Activated naive CD4-positive, alpha-beta T cell (primary cell): ENCODE measurements at places on chromosomes 11 and 22.

- DNase-seq = no peak
Observed at GRCh38 chr22:20211997-20212753, 55.9 kb downstream of the RTN4R start.

- no peak for DNase-seq
Observed at GRCh38 chr11:81444297-81444696, 1289.4 kb downstream of the FAM181B start.

DNA sequence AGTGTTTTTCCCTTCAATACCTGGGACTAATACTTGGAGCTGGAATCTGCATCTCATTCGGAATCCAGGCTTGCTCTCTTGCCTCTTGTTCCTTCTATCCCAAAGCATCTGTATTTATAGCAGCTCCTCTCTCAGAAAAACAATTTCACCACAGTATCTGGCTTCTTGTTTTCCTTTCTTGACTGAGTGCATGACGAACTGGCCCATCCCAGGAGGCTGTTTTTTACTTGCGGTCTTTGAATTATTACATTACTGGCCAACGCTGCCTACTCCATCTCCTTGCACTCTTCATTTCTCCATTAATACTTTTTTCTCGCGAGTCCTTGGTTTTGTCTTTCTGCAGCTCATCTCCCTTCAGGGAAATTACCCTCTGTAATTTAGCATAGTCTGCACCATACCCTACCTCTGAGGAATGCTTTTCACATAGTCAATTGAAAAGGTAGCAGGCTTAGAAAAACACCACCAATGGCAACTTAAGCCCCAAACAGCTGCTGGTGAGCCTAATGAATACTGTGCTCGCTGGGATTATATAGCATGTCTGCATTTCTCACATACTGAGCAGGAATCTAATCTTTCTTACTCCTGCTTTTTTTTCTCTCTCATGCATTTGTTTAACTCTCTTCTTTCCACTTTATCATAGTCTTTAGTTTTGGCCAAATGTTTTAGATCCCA, 277.4 kb upstream of the SESN3 start:
- no peak for DNase-seq

DNA sequence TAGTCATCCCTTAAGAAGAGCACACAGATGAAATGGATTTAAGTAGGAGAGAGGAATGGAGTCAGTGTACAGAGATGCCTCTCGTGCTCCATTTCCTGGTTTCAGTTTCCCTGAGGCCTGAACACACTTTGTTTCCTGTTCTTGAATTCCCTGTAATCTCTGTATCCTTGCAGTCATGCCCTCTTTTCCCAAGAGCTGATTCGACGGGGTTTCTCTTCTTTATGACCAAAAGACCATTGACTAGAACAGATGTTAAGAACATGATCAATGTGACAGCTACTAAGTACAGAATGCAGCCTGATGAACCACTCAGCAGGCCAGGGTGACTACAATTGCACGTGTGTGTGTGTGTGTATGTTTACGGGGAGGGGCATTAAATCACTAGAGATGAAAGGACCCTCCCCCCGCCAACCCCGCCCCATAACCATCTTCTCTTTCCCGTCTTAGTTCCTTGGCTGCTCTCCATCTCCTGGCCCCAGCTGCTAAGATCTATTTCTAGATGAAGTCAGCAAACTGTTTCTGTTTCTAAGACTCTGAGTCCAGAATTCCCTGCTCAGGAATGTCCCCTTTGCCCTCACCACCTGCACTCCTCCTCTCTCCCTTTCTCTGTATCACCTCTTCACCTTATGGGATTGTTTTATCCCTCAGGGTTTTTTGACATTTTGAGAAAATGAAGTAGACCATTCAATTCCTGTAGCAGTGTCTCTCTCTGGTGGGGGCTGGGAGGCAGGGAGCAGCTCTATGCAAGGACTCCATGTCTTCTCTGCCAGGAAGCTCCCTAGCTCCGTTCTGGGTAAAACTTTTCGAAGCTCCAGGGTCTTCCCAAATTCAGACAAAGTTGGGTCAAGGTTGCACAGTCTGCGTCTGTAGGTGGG, 26.0 kb downstream of the SLC22A6 start:
- no peak for DNase-seq

DNA sequence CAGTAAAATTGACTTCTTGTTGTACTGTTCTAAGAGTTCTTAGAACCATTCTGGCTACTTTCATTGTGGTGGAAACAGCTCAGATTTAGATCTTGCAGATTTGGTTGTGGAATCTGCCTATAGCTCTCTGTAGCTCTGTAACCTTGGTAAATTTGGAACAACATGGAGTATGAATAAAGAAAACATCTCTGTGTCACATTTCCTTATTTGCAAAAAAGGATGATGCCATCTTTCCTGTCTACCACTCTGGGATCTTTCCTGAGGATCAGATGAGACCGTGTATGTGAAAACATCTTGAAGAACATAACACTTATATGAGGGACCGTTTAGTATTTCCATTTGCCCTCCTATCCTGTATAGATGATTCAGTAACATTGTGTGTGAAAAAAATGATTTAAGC, 9.1 kb downstream of the ACRV1 start:
- DNase-seq = no peak

DNA sequence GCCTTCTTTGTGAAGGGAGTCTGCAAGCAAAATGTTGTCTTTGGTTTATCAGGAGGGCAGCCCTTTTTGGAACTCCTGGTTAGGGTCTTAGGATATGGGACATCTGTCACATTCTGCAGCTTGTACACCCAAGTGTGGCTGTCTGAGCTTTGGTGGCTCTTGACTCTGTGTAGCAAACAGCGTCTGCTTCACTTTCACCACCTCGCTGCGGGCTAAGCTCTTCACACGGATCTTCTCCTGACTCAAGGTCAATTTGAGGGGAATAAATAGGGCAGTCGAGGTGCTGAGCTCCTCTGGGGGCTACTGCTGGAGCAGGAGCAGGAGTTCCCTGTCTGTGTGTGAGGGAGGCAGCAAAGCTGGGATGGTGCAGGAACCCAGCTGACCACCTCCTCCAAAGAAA, 10.6 kb downstream of the MICAL2 start:
- no peak for DNase-seq

- DNase-seq = no peak
Observed at GRCh38 chr22:23075525-23076216, 5.4 kb downstream of the GNAZ start.

DNA sequence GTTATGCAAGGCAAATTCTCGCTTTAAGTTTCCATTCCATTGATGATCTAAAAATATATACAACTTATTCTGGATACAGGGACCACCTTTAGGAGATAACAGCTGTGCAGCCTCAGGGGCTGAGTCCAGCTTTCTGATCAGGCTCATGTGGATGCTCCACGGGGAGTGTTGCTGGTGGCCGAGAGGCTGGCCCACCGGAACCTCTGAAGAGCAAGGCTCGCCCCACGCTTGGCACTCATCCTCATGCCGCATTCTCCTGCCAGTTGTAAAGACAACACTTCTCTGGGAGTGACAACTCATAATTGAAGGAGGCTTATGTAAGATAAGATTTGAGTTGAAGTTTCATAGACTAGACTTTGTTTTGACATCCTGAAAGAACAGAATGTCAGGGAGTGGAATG, 123.5 kb downstream of the MPPED1 start:
- DNase-seq = no peak

GRCh38 chr11:117815262-117815803, 9.2 kb downstream of the FXYD2 start:
- DNase-seq = peak; percentile 37

GRCh38 chr11:64764040-64764611, 4.4 kb upstream of the PYGM start:
- DNase-seq = peak; percentile 47

DNA sequence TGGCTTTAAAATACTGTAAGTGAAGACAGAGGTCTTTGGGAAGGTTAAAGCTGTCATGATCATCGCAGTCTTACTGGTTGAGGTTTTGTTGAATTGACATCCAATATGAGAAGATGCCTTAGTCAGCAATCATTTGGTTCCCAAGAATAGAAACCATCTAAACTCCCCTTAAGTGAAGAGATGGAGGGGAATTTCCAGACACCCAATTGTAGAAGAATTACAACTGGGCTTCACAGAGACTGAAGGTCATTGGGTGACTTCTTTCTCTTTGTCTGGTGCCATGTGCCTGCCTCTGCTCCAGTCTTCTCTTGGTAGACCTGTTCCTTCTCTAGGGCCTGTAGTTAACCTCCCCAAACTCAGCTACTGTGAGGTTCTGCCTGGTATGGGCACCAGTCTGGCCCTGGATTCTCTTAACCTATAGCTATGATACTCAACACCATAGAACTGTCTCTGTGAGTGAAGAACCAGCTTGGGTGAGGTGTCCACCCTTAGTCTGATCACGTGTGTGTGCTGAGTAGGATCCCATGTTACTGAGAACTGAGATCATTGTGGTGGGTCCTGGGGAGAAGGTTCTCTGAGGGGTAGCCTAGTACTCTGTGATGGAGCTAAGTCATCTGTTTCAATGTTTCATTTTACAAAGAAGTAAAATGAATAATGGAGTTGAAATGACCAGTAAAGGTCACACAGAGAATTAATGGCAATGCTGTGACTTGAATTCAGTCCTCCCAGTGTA, 182.5 kb downstream of the CSNK2A3 start:
- DNase-seq = no peak

- no peak for DNase-seq
Observed at GRCh38 chr11:87083029-87083428, 45.3 kb downstream of the TMEM135 start.
